ENCODE measurements at places on chromosomes 7 and 10.

DNA sequence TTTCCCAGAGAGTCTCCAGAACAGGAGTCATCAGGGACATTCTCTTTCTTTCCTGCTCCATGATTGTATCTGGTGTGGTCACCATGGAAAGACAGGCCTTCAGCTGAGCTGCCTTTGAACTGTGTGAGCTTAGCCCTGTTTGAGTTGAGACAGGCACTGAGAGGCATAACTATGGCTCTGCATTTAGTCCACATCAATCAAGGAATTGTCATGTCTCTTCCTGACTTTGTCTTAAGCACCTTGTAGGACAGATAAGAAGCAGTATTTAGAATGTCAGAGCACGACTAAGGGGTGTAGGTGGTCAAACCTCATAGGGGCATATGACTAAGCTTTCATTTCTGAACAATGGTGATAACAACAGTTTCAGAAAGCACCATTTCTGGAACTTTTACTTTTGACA, 53.5 kb downstream of the EPDR1 start:
- no peak for DNase-seq

DNA sequence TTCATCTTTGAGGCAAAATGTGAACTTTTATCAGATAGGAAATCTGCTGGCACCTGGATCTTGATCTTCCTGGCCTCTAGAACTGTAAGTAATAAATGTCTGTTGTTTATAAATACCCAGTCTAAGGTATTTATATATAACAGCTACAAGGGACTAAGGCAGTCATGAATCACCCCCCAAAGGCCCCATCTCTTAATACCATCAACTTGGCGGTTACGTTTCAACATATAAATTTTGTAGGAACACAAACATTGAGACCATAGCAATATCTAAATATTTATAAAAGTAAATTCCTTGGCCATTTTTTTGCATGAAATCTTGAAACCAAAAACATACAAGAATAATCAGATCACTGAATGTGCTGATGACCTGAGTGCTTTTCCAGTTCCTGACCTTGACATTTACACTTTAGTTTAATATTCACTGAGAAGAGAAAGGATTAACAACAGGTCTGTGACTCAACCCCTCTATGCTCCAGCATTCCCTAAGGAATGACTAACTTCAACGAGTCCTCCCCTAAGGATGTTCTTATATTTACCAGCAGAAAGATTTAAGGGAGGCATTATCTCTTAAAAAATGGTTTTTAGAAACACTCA, 1438.5 kb upstream of the CELF2 start:
- no peak for DNase-seq

GRCh38 chr7:85423209-85423895, 236.5 kb upstream of the SEMA3D start:
- DNase-seq = no peak

DNA sequence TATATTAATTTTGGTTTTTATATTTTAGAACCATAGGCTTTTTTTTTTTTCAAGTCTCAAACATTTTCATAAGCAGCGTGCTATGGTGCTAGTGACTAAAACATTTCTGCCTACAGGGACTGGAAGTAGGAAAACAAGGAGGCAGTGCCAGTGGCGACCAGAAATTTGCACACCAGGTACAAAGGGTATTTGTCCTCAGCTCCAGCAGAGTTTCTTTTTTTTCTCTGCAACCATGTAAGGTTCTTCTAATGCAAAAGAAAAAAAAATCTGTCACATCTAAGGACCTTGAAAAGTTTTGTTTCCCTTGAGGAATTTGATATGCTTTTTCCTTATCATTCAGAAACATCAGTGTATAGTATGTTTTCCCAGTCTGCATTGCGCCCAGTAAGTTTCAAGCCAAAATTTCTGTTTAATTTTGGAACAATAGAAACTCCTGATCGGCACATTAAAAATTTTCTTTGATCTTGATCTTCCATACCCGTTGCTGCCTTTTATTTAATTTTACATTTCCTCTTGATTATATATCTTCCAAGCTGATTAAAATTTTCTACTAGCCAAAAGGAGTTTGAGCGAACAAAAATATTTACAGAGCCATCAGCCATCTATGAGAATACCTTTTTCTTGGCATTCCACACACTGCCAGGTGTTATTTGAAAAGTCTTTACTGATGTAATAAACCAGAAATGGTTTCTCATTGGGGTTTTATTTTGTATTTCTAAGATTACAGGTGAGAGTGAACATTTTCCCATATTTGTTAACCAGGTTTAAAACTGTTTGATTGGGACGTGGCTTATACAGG, 956 bp upstream of the KLHDC10 start:
- DNase-seq = no peak

DNA sequence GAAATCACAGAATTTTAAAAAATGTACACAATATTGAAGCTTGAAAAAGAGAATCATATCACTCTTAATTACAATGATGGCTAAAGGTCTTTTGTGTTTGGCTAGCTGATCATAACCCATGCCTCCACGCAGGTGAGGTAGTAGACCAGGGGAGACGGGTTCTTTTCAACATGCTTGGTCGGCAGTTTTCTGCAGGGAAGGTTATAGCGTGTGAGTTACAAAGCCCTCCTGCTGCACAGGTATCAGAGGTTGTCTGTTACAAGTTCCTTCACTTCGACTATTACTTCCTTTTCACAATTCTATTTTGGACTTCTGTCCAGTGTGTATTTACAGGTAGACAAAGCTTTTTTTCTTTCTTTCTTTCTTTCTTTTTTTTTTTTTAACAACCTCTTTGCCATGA, 127.1 kb upstream of the PRPS1L1 start:
- DNase-seq = no peak

DNA sequence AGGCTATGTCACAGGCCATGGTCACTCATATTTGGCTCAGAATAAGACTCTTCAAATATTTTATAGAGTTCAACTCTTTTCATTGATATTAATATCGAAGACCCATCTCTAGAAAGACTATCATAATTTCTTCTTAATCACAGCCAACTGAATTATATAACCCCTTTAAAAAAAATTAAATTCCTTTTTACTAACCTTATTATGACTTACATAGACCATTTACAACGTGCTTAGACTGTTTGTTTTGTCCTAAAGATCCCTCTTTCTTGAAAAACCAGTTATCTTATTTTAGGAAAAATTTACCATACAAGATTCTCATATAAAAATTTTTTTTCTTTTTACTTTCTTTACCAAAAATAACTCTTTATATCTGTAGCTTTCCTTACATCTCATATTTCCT, 10.2 kb upstream of the TMEM254 start:
- no peak for DNase-seq

DNA sequence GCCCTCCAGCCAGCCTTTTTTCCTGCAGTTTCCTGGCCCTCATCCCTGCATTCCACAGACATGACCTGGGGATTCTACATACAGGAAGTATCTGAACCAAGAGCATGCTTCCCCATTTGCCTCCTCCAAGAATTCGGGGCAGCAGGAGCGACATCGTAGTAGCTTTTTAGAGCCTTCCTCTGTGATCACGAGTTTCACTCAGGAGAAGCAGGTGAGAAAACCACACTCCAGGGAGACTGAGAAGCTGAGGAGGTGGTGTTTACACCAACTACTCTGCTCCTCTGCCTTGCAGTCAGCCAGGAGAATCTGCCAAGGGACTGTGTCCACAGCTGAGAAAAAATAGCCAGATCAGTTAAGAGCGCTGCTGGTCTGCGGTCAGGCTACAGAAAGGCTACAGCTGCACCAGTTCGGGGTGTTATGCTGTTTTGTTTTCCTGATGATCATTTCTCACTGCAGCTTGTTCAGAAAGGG, 54.1 kb downstream of the HSPA12A start:
- DNase-seq = no peak

DNA sequence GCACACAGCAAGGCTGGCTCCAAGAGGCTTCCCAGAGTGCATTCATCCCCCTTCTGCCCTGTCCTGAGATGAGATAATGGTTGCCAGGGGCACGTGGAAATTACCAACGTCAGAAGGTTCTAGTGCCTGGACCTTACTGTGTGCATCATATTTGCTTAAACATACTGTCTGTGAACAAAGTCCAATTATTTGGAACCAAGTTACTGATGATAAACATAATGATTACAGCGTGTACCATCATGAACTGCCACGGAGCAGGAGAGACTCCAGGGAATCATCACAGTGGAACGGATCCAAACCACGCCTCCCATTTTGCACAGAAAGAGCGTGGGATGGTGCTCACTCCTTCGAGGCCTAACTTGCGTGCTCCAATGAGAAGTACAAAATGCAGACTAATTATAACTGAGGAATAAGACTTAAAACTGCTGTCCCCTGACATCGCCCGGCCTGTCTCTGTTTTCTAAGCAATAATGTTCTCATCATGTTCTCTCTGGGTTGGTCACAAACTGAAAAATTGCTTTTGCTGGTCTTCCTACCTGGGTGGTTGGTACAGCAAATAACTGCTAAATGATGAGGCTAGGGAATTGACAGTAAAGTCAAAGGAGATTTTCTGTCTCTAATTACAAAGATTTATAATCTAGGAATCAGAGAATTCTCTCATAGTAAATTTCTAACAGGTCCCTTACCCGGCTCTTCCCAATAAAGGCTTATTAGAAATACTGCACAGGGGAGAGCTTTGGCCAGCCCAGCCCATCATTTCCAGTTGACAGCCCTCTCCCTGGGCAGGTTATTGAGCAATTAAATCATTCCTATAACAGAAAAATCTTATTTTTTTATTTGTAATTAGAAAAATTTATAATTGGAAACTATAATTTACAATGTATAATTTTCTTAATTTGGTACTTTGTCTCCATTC, 182.2 kb downstream of the CAMK1D start:
- no peak for DNase-seq

- peak; percentile 66 for DNase-seq
Observed at GRCh38 chr10:3867454-3868270, 82.7 kb upstream of the KLF6 start.

- DNase-seq = no peak
Observed at GRCh38 chr10:26805567-26806245, 55.1 kb downstream of the ABI1 start.

DNA sequence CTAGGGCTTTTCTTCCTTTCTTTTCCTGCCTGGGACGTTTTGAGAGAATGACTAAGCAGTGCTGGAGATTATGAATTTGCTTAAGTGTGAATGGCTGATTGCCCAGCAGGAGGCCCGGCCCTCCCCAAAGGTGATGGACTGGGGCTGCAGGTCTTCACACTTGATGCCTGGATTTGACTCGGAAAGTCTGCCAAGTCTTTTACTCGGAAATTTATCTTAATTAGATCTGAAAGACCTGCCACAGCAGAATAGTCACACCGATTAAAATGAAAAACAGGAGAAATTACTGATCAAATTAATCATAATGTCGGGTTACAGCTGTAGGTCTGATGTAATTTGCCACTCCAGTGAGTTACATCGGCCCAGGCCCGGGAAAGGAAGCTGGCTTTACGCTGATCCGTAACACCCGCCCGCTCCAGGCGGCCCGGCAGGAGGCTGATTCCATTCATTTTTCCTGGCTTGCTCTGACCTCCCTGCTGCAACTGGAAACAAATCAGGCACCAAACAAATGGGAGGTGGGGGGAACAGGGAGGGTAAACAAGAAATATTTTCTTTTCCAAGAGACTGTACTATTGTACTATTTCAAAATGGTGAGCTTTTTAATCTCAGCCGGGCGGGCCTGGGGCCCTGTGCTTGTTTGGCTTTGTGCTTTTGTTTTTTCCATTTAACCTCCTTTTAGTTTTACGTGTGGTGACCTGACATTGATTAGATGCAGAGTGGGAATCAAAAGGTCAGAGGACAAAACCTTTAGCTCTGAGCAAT, 212.4 kb upstream of the YAE1 start:
- DNase-seq = no peak

GRCh38 chr10:68900427-68901104, 549 bp upstream of the DDX50 start:
- no peak for DNase-seq

DNA sequence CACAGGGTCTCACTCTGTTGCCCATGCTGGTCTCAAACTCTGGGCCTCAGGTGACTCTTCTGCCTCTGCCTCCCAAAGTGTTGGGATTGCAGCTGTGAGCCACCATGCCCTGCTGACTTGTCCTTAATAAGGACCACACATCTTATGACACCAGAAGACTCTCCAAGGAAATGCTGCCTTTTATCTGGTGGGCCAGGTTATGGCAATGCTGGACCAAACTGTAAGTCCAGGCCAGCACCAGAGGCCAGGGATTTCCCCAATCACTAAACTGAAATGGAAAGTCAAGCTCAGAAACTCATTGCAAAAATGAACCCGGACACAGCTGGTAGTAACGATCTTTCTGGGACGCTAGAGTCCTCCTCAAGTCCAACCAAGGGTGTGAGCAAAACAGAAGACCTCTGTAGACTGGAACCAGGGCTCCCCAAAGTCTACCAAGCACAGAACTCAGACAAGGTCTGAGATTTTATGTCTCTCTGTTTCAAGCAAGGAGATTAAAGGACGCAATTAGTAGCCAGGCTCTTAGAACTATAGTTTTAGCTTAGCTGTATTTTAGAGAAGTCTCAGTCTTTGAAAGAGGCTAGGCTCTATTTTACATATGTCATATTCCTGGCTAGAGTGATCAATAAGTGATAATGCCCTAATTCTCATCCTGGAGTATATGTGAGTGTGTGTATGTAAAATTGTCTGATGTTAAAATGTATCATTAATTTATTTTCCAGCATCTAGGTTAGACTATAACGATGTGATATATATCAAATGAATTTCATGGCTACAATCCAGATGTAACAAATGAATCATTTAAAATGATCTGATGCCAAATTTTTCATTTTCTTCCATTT, 74.0 kb upstream of the ITGB1 start:
- DNase-seq = no peak

- peak; percentile 67 for DNase-seq
Observed at GRCh38 chr7:121994625-121995410, 121.9 kb downstream of the PTPRZ1 start.

GRCh38 chr10:812787-813186, 118.7 kb downstream of the LARP4B start:
- no peak for DNase-seq
